ENCODE measurements at places on chromosomes 6 and 20.
A peak's percentile ranks its signal among the peaks of the same experiment; 100 is the strongest.

- no peak for DNase-seq
Measured at GRCh38 chr6:8242885-8243284, 140.5 kb upstream of the EEF1E1 start.

- no peak for DNase-seq
Measured at GRCh38 chr6:128521282-128521632, 858 bp upstream of the PTPRK start.

DNA sequence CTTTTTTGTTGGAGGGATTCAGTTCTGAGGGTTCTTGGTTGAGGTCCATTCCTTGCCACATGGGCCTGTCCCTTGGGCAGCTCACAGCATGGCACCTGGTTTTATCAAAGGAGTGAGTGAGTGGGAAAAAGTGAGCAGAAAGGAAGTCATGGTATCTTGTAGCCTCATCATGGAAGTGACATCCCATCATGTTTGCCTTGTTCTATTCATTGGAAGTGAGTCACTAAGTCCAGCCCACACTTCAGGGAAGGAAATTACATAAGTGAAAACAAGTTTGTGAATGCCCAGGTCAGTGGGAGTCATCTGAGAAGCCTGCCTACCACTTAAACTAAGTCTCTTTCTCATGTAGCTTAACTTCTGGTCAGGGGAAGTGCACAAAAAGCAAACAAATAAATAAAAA lies 32.8 kb upstream of the ZNFX1 start:
- no peak for DNase-seq

GRCh38 chr6:105495515-105495914 lies 92.6 kb upstream of the PREP start:
- DNase-seq, result no peak

- DNase-seq, result no peak
Measured at GRCh38 chr6:45643126-45643525, 265.4 kb upstream of the SUPT3H start.

- no peak for DNase-seq
Measured at GRCh38 chr6:49618257-49618656, 18.4 kb downstream of the RHAG start.

GRCh38 chr6:111347589-111347988 lies 135.4 kb downstream of the REV3L start:
- DNase-seq, result peak; percentile 8

GRCh38 chr6:76026101-76026500 lies 46.4 kb downstream of the IMPG1 start:
- no peak for DNase-seq

DNA sequence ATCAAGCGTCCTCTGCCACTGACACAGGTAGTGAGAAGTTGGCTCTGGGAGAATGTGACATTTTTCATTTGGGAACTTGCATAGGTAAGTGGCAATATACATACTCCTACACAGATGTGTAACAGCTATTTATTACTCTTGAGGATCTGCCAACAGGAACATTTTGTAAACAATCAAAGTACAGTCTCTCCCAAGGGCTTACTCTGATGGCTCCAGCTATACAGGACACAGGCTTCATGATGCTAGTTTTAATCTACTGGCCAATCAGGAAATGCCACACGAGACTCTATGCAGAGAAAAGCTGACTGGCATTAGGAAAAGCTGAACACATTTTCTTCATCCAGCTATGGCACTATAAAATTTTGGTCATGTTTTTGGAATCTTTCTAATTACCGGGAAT lies 57.8 kb downstream of the POPDC3 start:
- DNase-seq, result no peak

GRCh38 chr20:62117362-62117646 lies 5.0 kb upstream of the LSM14B start:
- no peak for DNase-seq

- DNase-seq, result no peak
Measured at GRCh38 chr6:51865996-51866395, 221.4 kb downstream of the PKHD1 start.

DNA sequence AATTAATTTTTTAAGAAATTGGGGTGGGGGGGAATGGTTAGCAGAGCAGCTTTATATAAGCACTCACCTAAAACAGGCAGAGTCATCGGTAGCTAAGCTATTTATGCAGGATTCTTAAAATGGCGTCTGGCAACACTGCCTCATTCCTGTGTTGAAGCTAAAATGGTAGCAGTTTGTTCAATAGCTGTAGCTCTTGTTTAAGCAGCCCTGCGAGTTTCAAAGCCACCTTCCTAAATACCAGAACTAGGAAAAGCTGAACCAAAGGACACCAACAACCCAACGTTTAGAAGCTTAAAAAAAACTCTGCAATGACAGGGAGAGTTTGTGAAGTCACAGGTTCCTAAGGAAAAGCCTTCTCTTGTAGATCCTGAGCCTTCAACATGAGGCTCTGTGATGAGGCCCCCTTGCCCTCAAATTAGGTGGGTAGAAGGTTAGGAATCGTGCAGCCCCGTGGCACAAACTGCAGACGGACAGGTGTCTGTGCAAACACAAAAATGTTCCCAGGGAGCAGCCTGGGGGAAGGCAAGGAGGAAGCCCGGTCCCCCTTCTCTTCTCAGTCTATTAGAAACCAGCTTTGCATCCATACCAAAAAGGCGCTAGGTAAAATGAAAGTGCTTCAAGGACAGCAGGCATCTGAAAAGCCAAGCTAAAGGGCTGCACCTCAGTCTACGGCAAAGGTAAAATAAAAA lies 4.7 kb downstream of the ZMYND8 start:
- DNase-seq, result no peak

GRCh38 chr6:17429383-17430061 lies 36.1 kb downstream of the CAP2 start:
- no peak for DNase-seq

- no peak for DNase-seq
Measured at GRCh38 chr6:142395266-142395665, 93.5 kb downstream of the ADGRG6 start.

DNA sequence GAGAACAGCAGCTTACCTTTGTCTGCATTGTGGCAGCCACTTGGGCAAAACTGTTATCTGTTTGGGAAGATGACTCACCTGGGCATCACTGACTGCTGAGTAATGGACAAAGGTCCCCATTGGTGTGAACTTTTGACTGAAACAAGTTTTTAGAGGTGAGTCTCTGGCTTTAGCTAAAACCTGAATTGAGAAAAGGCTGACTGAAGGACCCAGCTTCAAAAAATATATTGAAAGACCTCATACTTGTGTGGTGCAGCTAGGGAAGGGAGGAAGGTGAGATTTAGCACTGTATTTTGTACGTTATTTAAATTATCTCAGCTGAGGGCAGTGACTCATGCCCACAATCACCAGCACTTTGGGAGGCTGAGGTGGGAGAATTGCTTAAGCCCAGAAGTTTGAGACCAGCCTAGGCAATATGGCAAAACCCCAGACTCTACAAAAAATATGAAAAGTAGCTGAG lies 4.5 kb upstream of the CITED2 start:
- no peak for DNase-seq

DNA sequence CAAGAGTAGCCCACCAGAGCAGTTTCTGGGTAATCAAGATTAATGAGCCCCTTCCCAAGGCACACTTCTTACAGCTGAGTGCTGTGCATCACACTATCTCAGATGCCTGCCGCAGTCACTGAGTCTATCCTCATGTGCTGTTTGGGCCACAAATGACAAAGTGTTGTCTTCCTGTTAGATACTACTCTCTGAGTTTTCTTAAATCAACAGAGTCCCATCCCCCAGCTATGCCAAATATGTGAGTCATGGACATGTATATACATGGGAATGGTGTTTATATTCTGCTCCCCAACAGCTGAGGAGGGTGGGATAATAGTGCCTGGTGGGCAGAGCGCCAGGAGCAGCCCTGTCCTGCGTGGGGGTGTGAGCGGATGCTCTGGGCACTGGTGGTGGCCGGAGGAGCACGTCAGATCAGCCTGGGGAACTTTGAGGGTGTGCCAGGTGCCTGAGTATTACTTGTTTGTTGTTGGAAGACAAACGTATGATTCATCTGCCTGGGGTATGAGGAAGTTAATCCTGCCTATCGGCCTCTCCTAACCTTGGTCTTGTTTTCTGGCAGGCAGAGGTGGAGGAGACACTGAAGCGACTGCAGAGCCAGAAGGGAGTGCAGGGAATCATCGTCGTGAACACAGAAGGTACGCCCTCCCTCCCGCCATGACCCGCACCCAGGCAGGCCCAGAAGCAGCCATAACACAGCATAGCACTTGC lies 9.6 kb downstream of the DYNLRB1 start:
- peak; percentile 57 for DNase-seq

- no peak for DNase-seq
Measured at GRCh38 chr6:47026679-47027078, 15.5 kb downstream of the ADGRF1 start.

- no peak for DNase-seq
Measured at GRCh38 chr6:109922851-109923250, 55.3 kb upstream of the GPR6 start.

GRCh38 chr20:42735539-42735938 lies 454.2 kb downstream of the PTPRT start:
- no peak for DNase-seq

GRCh38 chr6:111779031-111779430 lies 94.2 kb downstream of the FYN start:
- no peak for DNase-seq

DNA sequence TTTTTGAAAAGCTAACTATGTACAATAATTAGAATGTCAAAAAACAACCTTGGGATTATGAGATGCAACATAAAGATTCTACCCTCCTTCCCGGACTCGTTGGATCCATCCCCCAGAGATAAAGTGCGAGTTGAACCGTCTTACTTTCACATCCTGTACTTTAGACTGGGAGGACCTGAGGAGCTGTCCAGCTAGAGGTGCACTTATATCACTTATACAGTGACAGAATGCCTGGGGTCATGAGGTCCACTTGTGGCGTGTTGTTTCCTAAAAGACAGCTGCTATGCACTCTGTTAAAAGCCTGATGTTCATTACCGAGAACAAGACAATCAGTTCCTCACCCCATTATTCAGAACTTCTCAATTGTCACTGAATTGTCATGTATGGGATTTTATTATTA lies 2.1 kb downstream of the CDS2 start:
- DNase-seq, result no peak

DNA sequence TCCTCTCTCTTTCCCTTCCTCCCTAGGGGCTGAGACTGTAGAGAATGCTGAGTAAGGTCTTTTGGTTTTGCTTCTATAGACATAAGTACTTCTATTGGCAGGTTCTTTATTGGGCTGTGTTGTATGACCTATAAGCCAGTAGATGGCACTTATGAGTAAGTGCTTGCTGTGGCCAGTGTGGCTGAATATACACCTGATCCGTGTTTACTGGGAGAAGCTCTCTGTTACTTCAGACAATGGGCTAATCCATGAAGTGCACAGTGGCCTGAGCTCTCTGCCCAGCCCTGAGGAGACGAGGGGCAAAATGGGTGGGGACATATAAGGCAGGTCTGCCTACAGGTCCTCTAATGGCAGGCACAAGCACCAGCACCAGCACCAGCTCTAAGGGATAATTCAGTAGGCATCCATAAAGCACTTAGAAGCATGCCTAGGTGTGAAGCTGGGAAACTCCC lies 610.3 kb downstream of the RNF144B start:
- peak; percentile 13 for DNase-seq

Measured in HuH-7 (cell line).